Mesothelial cell of epicardium (in vitro differentiated cells): ENCODE measurements at places on chromosomes 6 and 20.
A peak's percentile ranks its signal among the peaks of the same experiment; 100 is the strongest.

GRCh38 chr6:44896701-44897100 is 431.4 kb upstream of the RUNX2 start:
- DNase-seq: no peak

- DNase-seq: peak; percentile 87
Measured at GRCh38 chr20:48682529-48683363, 145.1 kb downstream of the PREX1 start.

DNA sequence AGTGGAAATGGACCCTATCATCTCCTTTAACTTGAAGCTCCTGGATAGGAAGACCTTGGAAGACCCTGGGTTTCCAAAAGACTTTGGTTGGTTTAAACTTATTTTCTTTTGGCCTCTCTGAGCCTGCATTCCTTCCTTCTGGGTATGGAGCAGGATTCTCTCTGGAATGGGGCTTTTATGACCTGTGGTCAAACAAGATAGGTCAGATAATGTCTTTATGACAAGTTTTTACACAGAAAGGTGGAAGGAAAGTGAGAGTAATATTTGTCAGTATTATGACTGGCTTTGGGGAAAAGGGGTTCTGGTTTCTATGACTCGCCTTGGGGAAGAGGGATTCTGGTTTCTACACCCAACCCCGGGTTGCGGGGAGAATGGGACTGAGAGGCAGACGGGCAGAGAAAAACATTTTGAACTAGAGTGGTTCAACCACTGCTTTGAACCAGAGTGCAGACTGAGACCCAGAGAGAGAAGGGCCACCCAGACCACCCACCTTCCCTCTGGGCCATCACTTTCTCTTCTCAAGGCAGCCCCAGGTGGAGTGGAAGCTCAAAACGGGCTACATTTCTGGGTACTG is 37.6 kb upstream of the KCNK5 start:
- no peak for DNase-seq

DNA sequence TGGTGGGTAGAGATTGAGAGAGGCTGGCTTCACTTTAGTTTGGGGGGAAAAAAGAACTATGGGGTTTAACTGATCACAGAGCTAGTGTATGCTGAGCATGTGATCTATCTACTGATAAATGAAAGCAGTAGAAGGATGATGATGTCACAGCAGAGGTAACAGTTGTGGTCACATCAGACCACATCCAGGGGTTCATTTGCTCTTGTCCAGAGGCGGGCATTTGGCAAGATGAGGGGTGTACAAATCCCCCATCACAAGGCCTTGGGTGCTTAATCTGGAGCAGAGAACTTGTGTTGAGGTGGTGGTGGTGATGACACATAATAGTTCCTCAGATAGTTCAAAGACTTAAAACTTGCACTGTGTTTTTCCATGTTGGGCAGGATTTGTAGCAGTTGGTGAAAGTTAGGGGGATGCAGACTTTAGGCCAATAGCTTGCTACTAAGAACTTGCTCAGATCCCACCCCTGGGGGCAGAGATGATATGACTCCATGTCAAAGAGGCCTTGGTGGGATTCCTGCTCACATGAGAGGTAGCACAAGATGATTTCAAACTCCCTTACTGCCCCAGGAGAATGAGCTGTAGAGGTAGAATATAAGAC is 63.4 kb downstream of the PRDM1 start:
- DNase-seq: no peak

DNA sequence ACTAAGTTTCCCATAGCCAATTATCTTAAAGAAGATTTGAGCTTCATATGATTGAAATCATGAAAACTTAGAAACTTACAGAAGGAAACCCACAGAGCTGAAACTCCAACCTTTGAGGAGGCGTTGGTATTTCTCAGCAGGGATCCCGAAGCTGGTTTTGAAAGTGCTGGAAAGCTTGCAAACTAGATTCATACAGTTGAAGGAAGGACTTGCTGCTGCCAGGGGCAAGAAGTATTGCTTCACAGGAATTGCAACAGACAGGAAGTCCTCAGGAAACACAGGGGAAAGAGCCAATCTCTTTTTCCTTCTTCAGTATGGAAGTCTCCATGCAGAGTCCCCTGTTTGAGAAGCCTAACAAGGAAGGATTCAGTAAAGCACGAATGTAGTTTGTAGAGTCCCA is 419.7 kb downstream of the CD109 start:
- no peak for DNase-seq

GRCh38 chr6:15879371-15880261 is 216.8 kb upstream of the DTNBP1 start:
- DNase-seq: peak; percentile 40

DNA sequence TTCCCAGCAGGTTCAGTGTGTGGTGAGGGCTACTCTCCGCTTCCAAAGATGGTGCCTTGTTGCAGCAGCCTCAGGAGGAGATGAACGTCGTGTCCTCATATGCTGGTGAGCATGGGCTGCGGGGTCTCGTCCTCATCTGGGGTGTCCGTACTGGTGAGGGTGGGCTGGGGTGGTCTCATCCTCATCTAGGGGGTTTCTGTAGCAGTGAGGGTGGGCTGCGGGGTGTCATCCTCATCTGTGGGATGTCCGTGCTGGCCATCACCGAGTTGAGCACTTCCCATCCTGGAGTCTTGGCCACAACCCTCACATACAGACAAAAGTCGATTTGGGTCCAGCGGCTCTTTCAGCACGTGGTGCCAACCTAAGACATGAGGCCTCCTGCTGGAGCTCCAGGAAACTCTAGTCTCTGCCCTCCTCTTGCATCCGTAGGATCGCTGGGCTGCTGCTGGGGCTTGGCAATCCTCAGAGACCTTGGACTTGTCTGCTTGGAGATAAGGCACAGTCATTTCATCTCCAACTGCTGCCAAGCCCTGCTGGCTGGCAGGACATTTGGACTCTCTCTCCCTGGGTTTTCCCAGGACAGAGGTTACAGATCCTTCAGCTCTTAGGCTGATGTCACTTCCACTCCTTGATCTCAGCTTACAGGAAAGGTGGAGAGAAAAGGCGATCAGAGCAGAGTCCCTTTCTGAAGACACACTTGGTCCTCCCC is 160.4 kb downstream of the PACRG start:
- DNase-seq: no peak

GRCh38 chr6:153131037-153131981 is at the start of gene RGS17:
TSS of gene RGS17 (minus strand) at chr6:153131282. CDS start at chr6:153044018, 87,264 bp downstream.
- peak; percentile 66 for DNase-seq

DNA sequence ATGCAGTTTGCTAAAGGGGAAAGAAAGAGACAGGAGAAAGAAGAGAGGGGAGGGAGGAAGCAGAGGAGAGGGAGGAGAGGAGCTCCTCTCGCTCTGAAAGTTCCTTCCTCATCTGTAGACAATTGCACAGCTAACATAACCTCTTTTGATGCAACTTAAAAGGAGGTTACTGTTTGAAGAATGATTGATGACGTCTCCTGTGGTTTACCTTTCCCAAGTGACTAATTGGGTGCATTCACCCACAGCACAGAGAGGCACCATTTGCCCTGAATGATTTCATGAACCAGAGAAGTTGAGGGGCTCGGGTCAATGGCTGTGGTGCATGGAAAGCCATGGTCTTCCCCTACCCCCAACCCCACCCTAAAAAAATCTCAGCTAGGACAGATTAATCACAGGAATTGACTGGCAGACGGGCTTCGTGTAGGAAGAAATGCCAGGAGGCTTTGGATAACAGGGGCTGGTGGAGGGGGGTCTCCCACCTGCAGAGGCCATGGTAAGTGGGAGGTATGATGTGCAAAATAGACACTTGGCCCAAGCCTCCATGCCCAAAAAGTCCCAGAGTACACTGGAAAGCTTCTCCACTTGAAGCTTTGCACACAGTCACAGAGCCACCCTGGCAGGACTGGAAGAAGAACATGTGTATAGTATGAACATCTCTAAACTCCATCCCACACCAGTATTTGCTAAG is 213.7 kb downstream of the ANKRD60 start:
- no peak for DNase-seq

- no peak for DNase-seq
Measured at GRCh38 chr6:147260091-147260490, 55.9 kb downstream of the STXBP5 start.

DNA sequence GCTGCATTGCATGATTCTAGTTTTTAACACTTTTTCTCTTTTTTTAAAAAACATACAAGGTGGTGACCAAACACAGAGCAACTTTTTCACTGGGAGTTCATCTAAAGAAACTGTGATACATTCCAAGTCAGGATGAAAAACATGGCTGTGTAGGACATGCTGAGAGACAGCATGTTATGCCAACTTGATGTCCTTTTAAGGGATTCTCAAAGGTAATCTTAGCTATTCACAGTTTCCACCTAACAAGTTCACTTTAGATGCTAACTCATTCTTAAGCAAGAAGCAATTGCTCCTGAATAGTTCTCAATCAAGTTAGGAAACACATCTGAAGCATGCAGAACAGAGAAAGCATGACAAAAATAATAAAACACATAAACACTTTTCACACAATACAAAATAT is 3.3 kb downstream of the ASCC3 start:
- no peak for DNase-seq

- no peak for DNase-seq
Measured at GRCh38 chr6:39446909-39447308, 124.4 kb upstream of the KCNK16 start.

GRCh38 chr20:17827759-17828559 is 128.2 kb downstream of the BANF2 start:
- no peak for DNase-seq

DNA sequence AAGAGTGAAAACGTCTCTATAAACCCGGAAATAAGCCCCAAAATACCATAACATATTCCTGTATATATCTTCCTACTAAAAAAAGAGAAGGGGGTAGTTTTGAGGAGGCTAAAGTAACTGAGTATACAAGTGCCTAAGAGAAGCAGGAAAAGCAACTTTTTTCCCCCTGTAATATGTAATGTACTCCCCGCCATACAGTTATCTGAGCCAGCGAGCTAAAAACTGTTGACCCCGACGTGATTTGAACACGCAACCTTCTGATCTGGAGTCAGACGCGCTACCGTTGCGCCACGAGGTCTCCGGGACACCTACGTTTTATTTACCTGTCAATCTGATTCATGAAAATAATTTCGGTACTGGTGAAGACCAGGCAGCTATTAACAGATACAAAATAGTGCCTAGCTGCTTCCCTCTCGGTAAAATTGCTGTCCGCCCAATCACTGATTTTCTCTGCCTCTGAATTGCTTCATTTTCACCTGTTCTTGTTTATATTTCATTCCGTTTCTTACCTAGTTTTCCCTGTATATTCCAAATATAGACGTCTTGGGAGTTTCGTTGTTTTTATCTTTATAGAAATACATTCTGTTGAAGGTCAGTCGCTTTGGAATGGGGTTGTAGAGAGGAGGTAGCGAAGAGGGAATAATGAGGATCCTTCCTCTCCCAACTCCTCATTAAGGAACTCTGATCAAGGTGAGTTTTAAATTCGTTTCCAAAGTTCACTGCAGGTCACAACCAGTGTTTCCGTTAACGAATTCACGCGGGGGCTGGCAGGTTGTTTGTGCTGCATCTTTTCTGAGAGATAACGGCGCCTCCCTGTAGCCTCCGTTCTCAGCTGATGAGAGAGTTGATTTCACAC is 33.6 kb upstream of the BTN3A2 start:
- DNase-seq: no peak

GRCh38 chr20:10665791-10666190 is 8.0 kb downstream of the JAG1 start:
- no peak for DNase-seq

DNA sequence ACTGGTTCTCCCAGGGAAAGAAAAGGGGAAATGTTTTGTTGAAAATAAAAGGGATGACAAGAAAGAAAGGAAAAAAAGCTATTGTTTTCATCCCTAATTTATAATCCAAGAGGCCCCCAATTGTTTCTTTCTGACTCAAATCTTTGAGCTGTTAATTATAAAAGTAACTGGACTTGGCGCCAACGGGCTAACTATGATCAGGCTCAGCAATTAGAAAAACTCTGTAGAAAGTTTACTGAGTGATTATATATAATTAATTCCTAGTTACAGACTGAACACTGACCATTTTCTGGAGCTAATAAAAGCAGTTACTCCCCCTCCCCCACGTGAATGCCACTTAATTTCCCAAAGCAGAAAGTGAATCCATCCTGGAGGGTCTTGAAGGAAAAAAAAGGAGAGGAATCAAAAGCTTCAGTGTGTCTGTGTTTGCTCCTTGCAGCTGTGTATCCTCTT is 3.2 kb downstream of the ZMYND8 start:
- no peak for DNase-seq

DNA sequence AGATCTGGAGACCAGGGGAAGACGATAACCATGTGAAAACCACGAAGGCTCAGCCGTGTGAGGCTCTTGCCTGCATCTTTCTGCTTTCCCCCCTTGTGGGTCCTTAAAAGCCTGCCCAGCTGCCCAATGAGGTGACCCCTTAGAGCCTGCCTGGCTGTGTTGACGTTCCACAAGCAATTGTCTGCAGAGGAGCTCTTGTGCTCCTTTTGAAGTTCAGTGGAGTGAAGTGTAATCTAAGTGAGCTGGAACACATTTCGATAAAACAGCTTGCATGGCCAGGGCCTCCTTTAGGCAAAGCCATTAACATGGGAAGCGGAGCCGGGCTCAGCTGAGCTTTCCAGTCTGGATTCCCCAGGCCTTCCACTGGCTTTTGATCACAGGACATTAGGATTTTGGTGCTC is 27.3 kb upstream of the TCP11 start:
- DNase-seq: no peak

DNA sequence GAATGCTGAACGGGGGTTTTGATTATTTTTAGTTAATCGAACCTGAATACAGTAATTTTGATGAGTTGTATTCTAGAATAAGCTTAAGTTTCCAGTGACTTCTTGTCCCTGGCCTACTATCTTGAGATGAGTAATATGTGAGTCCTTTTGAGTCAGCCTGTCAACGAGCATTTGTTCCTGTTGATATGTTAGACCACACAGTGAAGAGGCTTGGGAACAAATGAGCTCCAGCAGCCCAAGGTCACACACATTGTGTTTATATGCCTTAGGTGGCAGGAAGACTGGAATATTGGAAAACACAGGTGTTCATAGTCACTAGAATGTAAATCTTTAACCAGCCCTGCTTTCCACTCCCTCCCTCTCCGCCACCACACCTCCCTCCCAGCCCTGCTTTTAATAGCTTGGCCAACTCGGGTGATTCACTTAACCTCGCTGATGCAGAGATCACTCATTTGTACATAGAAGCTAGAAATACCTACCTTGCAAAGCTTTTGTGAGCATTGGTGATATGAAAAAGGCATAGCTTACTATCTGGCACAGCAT is 9.1 kb downstream of the SMPDL3A start:
- no peak for DNase-seq

GRCh38 chr6:91276315-91276714 is 689.4 kb upstream of the MAP3K7 start:
- DNase-seq: no peak

GRCh38 chr6:124772733-124773319 is 189.4 kb upstream of the RNF217 start:
- DNase-seq: no peak

GRCh38 chr6:47254051-47254450 is 55.7 kb downstream of the TNFRSF21 start:
- DNase-seq: no peak

DNA sequence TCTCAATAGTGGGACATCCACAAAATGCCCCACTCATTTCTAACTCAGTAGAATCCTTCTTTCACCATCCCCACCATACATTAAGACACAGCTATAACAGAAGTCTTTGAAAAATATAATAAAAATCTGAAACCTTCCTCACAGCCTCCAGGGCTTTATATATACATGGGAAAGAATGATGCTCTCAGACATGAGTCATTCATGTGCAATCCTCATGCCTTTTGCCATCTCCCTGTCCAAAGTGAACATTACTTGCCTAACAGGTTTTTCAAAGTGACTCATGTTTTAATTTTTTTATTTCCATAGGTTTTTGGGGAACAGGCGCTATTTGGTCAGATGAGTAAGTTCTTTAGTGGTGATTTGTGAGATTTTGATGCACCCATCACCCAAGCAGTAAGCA is 162.7 kb downstream of the RALGAPA2 start:
- no peak for DNase-seq
